ENCODE measurements at places on chromosomes 1 and 21.

GRCh38 chr1:223726380-223727001 is 14.2 kb downstream of the CAPN2 start:
- peak; percentile 93 for DNase-seq

DNA sequence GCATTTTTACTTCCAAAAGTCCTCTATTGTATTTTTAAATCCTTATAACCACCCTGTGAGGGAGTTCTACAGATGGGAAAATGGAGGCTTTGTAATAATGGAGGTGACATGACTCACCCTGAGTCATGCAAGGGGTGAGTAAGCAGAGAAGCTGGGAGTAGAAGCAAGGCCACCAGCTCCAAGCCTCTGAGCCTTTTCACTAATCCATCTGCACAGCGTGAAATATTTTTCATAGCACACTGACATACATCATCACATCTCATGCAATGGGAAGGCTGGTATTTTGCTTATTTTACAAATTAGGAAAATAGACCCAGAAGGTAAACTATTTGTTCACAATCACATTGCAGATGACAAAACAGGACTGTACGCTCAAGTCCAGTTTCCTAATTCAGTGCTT is 96.9 kb downstream of the KCNH1 start:
- no peak for DNase-seq

DNA sequence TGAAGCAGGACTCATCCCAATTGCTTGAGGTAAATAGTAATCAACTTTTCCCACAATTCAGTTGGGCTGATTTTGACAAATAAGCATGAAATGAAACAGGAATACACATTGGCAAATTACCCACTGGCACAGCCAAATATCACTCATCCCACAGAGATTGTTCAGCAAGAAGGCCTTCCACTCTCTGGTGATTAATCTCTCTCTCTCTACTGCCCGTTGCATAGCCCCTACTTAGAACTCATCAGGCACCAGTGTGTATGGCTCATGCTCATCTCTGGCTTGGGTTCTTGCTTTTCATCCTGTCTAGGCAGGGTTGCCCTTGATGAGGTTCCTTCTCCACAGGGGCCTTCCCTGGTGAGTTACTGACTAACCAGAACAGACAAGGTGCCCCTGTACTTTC is 1.1 kb downstream of the BSDC1 start:
- no peak for DNase-seq

DNA sequence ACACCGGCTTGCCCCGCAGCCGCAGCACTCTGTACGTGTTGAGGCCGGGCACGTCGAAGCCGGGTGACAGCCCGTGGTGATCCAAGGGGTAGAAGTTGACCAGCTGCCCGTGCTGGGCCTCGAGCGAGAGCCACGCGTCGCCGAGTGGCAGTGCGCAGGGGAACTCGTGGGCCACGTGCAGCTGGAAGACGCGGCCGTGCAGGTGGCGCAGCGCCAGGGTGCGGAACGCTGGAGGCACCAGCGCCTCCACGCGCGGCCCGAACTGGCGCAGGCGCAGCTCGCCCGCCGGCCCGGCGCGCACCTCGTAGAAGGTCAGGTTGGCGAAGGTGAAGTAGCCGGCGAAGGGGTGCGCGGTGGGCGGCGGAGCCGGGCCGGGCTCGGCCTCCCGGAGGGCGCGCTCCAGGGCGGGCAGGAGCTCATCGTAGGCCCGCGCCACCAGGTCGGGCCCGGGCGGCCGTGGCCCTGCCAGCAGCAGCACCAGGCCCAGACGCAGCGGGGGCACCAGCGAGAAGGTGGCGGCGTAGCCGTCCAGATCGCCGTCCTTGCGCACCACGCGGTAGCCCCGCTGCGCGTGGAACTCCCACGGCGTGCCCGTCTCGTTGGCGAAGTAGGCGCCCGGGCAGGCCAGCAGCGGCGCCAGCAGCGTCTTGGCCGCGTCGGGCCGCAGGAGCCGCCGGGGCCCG is 19.5 kb downstream of the LACTBL1 start:
- DNase-seq, result no peak

DNA sequence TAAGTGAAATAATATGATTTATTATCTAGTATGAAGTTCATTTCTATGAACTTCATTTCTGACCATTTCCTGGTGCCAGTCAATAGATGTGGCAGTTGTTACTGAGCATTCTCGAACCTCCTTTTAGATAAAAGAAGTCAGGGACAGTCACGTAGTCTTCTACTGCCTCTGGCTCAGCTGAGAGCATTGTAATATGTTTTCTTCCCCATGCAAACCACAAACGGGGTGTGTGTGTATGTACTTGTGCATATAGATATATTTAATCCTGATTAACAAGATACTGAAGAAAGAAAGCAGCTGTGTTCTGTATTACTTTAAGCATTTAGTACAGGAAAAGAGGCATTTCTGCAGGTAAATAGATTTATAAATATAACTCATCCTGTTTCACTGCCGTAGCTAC is 21.6 kb downstream of the ZNF684 start:
- DNase-seq, result no peak

DNA sequence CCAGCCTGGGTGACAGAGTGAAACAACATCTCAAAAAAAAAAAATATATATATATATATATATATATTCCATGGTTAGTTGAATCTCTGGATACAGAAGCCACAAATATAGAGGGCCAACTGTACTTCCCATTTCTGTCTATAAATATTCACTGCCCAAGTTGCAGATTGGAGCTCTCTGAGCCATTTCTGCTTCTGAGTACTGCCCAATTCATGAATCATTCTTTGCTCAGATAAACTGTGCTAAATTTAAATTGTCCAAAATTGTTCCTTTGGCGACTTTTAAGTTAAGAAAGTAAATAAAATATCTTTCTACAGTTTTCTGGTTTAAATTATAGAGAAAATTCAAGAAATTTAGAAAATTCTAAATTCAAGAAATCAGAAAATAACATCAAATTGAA is 23.2 kb upstream of the C1orf146 start:
- no peak for DNase-seq

DNA sequence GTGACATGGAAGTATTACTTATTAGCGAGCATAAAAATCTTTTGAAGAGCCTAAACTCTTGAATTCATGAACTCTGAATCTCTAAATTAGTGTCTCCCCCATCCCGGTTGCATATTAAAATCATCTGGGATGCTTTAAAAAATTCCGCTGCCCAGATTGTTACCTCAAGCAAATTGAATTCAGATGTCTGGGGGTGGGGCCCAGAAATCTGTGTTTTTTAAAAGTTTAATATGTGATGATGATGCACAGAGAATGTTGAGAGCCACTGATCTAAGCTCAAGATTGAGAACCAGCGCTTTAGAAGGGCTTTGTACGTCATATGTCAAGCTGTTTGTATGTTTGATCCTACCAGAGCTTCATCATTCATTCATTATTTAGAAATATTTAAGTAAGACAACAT is 446.8 kb downstream of the NUF2 start:
- no peak for DNase-seq

DNA sequence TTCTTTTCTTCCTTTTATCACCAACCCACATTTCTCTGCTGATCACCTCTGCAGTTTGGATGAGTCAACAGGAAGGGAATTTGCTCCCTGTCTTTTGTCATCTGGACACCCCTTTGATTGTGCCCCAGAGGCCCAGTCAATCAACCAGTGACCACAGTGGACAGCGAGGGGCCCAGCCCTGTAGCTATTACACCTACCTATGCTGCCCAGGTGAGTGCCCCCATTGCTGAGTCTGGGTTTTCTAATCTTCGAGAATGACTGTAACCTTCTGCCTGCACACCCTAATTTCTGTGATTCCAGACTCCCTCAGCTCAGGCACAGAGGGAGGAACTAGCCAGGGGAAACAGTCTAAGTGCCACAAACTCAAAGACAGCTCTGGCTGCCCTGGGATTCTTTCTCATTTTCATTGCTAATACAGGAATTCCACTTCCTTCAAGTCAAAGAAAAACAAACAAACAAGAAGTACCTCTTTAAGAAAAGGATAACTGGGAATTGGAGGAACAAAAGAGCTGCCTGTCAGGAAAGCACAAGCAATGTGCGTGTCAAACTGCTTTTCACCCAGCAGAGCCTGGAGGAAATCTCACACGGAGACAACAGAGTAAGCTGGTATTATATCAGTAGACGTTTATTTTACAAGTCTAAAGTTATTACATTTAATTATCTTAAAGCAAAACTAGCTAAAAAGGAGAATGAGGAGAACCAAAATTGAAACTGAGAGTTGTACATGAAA is 311.1 kb downstream of the AJAP1 start:
- DNase-seq, result no peak

DNA sequence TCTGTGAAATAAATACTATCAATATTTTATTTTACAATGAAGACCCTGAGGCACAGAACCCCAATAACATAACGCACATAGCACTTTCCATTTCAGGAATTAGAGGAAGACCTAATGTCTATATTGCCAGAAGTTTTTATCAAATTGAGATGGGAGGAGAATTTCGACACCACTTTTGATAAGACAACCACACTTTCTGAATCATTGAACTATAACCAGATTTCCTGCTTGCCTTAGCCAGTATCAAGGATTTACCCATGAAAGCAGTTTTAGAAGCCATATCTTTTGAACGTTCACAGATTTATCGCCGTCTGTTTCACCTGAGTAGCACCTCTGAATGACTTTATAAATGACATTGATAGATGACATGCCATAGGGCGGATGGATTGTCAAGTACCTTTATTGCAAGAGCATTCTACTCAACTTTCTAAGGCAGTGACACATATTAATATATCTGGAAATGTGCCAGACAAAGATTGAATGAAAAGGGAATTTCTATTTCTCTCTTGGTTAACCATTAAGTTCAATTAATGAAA is 768.4 kb downstream of the LTN1 start:
- DNase-seq, result no peak

- no peak for DNase-seq
Observed at GRCh38 chr1:157411769-157412168, 140.5 kb downstream of the FCRL5 start.

DNA sequence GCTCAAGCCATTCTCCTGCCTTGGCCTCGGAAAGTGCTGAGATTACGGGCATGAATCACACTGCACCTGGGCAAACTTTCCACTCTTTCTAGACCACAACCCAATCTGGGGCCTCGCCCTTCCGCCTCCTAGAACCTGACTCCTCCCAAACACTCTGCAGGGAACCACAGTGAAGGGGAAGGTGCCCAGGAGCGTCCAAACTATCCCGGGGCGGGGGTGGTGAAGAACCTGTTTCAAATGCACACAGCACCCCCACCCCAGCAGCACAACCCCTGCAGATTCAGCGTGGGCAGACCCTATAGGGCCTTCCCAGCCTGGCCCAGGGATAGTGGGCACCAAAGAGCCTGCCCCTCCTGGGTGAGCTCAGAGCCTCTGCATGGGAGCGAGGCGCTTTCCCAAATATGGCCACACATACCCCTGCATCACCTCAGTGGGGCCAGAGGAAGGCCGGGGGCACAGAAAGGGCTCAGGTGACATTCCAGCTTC is 86.9 kb downstream of the STUM start:
- DNase-seq, result peak; percentile 57

DNA sequence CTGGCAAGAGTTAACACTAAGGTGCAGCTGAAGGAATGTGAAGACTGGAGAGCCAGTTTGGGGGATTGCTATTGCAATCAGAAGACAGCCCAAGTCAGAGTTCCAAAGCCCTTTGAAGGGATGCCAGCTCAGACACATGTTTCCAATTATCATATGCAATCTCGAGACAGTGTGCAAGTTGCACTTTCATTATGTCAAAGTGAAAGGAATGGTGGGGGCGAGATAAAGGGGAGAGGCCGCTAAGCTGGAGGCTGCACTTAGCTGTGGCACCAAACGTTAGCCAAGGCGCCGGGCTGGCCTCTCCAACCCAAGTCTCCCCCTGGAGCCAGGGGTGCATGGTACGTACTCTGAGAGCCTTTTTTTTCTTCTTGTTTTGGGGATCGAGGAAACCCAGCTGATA is 58.0 kb downstream of the NGF start:
- DNase-seq, result no peak
